ENCODE measurements at places on chromosomes 1 and 21. TPM values are rescaled to one million over a fixed set of nuclear protein-coding genes. Genes with fewer than 3 reads are reported as not detected.

- no peak for DNase-seq
These were observed 130.7 kb downstream of the COQ8A start for GRCh38 chr1:227070638-227071285.

GRCh38 chr1:58726581-58726980, 26.7 kb upstream of the MYSM1 start:
- DNase-seq, result no peak

DNA sequence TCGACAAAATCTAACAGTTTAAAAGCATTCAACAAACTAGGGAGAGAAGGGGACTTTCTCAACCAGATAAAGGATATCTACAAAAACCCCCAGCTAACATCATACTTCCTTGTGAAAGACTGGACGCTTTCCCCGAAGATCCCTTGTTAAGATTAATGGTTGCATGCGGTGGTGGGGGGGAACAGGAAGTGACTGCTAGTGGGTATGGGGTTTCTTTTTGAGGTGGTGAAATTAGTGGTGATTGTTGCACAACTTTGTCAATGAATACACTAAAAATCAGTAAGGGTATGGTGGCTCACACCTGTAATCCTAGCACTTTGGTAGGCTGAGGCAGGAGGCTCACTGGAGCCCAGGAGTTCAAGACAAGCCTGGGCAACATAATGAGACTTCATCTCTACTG, 26.9 kb upstream of the EYA3 start:
- DNase-seq, result no peak

DNA sequence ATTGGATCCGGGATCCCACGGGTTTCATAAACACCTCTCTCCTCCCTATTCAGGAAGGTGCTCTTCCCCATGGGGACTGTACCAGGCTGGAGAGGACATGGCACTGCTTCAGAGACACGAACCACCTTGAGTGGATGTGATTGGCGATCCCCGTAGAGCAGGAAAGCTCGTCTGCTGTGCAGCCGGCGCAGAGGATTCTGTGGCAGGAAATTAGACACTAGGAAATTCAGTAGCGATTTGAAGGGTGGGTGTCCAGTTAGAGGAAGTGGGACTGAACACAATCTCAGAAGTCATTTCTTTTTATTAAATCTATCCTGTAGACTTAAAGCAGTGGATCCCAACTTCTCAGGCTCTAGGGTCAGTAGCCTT, 767 bp downstream of the PDIK1L start:
- DNase-seq, result no peak

FAM163A gene
- not detected for total RNA-seq

RAP1GAP gene
- 0.94 TPM for total RNA-seq

SH2D2A gene
- 3.5 TPM for total RNA-seq

CD1B gene
- not detected for total RNA-seq
